ENCODE measurements at places on chromosomes 12 and 14.

- no peak for DNase-seq
Measured at GRCh38 chr14:85597701-85598100, 67.8 kb downstream of the FLRT2 start.

DNA sequence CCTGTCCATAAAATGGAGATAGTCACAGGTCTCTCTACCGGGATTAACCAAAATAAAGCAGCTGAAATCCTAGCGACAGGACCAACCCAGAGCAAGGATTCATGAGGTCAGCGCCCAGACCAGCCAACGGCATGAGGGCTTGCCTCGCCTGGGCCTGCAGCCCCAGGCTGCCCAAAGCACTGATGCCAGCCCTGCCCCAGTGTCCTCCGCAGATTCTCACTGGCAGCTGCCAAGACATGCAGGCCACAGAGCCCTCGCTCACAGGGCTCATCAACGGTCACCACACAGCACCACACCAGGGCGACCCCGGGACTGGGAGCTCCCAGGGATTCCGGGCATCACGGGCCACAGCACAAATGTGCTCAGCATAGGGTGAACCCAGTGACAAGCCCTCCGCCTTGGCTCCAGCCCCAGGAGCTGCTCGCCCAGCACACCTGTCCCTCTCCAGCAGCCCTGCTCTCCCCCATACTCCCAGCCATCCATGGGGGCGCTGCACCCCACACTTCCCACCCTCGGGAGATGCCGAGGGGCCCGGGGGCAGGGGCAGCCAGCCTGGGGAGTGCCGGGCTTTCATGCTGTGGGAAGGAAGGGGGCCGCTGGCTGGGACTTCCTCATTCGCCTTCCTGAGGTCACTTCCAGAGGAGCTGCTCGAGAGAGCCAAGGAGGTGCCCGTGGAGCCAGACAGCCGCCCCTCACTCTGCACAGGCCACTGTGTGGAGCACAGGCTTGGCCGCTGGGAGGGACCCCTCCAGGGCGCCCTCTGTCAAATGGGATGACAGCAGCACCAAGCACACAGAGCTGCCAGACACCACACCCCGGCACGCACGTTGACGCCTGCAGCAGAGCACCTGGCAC, 14.1 kb downstream of the RAB35 start:
- DNase-seq: no peak

- no peak for DNase-seq
Measured at GRCh38 chr12:111389635-111390034, 16.1 kb upstream of the SH2B3 start.

- no peak for DNase-seq
Measured at GRCh38 chr14:52142504-52142903, 73.6 kb upstream of the NID2 start.

- no peak for DNase-seq
Measured at GRCh38 chr12:80178846-80179245, 79.5 kb downstream of the OTOGL start.

GRCh38 chr14:65476273-65476941, 63.9 kb downstream of the FUT8 start:
- no peak for DNase-seq

DNA sequence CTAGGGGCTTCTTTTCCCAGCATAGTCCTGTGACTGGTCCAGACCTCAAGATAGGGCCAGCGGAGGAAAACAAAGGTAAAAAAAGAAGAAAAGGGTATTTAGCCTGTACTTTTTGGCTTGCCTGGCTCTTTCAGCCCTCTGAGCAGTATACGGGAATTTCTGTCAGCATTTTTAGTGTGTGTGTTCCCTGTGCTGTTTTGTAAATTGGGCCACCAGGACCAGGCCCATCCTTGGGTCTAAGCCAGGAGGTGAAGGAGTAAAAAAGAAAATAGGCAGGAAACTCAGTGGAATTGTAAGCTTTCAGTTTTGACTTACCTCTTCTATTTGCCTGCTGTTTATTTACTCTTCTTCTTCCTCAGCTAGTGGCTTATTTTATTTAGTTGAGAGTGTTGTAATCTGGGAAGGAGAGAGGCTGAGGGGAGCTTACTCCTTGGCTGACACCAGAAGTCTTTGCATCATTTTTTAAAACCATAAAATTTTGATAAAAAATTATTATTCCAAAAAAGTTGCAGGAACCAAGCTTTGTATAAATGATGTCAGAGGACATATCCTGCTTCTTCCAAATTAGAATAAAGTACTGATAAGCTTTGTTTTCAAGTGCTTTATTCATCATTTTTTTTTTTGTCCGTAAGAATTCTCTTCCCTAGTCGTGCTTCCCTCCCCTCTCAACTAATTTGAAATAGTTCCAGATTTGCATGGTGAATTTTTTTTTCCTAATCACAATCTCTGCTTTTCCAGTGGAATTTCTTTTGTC, 63.7 kb downstream of the DIP2B start:
- DNase-seq: no peak

GRCh38 chr12:120239776-120240494, 25.6 kb downstream of the PXN start:
- DNase-seq: no peak

GRCh38 chr12:80406253-80406652, 37.8 kb upstream of the PTPRQ start:
- DNase-seq: no peak

- DNase-seq: no peak
Measured at GRCh38 chr14:43031598-43031997, 1424.9 kb downstream of the LRFN5 start.

GRCh38 chr12:105001476-105001875, 15.4 kb downstream of the NOPCHAP1 start:
- DNase-seq: no peak

DNA sequence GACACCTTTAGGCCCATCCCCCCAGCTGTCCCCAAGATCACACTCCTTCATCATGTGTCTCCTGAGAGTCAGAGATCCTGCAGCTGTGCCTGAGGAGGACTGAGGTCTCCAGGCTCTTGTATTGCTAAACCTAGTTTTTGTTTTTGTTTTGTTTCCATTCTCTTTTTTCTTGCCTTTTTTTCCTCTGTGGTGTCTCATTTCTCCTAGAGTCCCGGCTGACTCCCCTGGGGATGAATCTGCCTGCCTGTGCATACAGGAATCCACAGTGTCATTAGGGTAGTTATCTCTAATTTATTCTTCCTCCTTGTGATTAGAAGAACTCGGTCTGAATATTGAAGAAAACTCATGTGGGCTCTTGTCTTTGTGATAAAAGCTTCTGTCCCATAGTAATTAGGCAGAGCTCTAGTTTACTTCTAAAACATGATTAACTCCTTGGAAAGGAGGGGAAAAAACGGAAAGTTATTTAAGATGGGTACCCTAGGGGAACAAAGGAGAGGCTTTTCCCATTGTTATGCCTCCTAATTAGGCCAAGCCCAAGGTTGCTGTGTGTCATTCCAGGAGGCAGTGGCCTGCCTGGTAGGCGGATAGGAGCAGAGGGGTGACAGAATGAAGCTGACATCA, 343.2 kb downstream of the ZFP36L1 start:
- DNase-seq: no peak

GRCh38 chr12:105100207-105100985, 7.1 kb upstream of the WASHC4 start:
- DNase-seq: no peak

GRCh38 chr14:79580906-79581305, 630.4 kb downstream of the DIO2 start:
- DNase-seq: no peak

GRCh38 chr12:71216725-71217579, 59.2 kb upstream of the TSPAN8 start:
- no peak for DNase-seq

DNA sequence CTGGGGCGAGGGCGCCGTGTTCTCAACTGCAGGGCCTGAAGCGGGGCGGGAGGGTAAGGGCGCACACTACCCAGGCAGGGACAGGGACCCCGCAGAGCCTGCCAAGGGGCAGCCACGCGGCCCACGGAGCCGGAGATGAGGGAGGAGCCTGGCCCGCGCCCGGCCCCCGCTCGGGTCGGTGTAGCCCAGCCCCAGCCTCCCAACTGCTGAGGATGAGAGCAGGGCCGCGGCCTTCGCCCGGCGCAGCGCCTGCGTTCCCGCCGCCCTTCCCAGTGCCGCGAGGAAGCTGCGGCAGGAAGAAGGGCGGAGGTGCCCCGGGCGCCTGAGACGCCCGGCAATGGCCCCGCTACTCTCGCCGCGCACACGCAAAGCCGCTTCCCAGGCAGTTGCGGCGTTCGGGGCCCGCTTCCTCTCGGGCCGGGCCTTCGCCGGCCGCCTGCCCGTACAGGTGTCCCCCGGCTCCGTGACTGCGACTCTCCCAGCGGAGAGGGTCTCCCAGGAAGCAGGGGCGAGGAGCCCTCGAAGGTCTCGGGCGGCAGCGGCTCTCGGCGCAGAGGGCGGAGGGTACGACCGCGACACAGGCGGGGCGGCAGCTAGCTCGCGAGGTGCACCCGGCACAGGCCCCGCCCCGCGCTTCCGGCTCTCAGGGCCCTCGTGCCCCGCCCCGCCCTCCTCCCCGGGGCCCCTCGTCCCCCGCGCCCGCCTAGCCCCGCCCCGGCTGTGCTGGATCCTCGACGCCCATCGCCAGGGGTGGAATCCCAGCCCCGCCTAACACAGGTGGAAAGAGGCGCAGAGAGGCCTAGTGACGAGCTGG, 24.8 kb upstream of the YY1 start:
- DNase-seq: peak; percentile 64

GRCh38 chr14:48826058-48826457, 760.1 kb downstream of the RPS29 start:
- DNase-seq: no peak

DNA sequence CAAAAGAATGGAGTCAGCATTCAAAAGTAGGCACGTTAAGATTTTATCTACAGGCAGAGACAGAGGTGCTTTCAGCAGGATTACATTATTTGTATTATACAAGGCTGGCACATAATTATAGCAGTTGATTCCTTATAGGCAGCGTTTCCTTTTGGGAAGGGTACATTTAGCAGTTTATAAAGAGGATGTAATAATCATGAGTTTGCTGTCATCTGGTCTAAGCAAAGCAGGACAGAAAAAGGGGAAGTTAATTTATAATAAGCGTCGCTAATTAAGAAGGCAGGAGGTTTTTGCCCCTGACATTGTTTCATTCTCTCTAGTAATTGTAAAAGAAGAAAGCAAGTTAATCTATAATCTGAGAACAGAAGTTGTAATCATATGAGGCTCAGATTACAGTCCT, 259.9 kb upstream of the MDGA2 start:
- no peak for DNase-seq

- DNase-seq: no peak
Measured at GRCh38 chr12:1723721-1724120, 32.9 kb downstream of the ADIPOR2 start.

- no peak for DNase-seq
Measured at GRCh38 chr12:119341988-119342387, 7.5 kb downstream of the CCDC60 start.

DNA sequence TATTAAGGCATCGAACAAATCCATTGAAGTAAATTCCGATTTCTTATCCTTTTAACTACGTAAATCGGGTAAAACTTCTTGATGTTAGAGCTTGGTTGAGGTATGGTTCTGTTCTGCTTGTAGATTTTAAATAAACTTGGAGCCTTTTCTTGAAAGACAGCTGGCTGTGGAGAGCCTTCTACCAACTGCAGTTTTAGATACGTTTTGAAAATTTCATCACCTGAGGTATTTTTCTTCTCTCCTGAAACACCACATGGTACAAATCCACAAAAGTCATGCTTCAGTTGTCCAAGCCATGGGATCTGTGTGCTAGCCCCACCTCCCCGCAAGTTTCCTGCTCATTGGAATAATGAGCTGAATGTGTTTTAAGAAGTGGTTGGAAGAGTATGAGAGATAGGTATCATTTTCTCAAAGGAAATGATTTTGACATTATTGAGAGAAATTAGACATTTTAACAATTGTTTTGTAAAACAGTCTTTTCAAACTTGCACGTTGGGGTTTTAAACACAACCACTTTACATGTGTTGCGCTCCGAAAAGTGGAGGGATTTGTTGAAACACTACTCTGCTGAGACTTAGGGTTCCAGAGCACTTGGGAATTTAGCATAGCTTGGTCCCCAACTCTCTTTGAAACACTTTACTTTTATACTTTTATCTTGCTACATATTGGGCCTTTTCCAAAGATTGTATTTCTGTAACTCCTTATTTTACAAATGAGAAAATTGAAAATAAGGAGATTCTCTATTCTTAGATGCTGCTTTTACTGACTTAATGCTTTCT, 1.4 kb downstream of the PPM1A start:
- DNase-seq: no peak

DNA sequence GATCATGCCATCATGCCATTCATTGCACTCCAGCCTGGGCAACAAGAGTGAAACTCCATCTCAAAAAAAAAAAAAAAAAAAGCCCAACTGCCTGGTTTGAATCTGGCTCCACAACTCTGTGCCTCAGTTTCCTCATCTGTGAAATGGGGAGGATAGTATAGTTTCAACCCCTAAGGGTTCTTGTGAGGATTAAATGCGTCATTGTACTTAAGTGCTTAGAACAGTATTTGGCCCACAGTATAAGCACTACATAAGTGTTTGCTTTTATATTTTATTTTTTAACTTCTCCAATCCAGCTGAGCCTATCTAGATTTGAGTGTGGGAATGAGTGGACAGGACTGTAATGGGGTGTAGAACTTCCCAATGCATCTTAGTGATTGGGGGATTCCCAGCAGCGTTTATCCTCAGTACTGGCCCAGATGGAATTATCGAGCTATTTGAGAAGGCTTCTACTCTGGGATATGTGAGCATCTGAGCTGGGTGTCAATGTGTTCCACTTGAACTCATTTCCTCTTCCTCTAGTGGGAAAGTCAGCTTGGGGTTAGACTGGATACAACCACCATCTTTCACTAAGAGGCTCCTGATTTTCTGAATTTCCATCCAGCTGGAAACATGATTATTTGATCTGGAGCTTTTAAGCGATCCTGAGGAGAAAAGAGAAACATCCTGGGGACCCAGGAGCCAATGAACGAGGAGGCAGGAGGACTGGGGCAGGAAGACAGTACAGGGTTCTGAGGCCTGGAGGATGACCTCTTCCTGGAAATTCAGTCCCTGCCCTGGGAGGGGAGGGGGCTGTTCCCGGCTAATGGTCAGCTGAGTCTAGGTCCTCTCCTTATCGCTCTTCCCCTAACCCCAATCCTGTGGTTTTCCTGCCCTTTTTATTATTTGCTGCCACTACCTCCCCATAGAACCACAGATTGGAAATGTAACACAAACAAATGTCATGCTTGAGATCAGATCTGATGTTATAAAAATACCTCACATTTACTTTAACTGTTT, 9.3 kb upstream of the ESPL1 start:
- no peak for DNase-seq

- no peak for DNase-seq
Measured at GRCh38 chr12:13596714-13597113, 384.7 kb downstream of the GRIN2B start.

- no peak for DNase-seq
Measured at GRCh38 chr14:58712357-58712756, 74.6 kb downstream of the DACT1 start.

- no peak for DNase-seq
Measured at GRCh38 chr12:42099433-42099832, 45.2 kb downstream of the GXYLT1 start.

DNA sequence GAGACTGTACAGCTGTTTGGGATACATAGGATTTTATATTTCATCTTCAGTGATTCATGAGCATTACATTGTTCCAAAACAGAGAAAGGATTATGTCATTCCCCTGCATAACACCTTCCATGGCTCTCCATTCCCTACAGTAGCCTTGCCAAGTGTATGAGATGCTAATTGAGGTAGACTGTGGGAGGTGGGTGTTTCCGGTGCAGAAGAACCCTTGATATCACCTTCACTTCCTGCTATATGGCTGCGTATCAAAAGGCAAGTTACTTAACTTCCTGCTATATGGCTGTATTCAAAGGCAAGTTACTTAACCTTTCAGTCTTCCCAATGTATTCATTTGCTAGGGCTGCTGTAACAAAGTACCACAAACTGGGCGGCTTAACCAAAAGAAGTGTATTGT, 11.2 kb downstream of the FAR2 start:
- DNase-seq: no peak
